T-helper 17 cell (primary cell): ENCODE measurements at places on chromosomes 6 and 20. TPM values are rescaled to one million over a fixed set of nuclear protein-coding genes. Genes with fewer than 3 reads are reported as not detected.

The CD24 gene
- total RNA-seq: 3.3 TPM

The BPIFB4 gene
- total RNA-seq: not detected

The TUBB2B gene
- total RNA-seq: 0.76 TPM

The RSPO3 gene
- total RNA-seq: not detected

The TMEM74B gene
- total RNA-seq: 0.32 TPM

The RNF217 gene
- 4.9 TPM for total RNA-seq

The OR14J1 gene
- total RNA-seq: not detected

The RAET1L gene
- not detected for total RNA-seq

The ZBTB12 gene
- 0.96 TPM for total RNA-seq

The LY6G6C gene
- not detected for total RNA-seq

The FYN gene
- 455 TPM for total RNA-seq

The KCNK16 gene
- not detected for total RNA-seq

The SMAP1 gene
- 38.7 TPM for total RNA-seq

The TFAP2A gene
- 0.40 TPM for total RNA-seq

The ZFP64 gene
- total RNA-seq: 9.8 TPM

The HCK gene
- total RNA-seq: 7.5 TPM

The PGC gene
- total RNA-seq: not detected

The SAMD5 gene
- total RNA-seq: not detected

The UBE2C gene
- total RNA-seq: not detected

The DDO gene
- total RNA-seq: 0.12 TPM

The REM1 gene
- total RNA-seq: not detected

The LBP gene
- total RNA-seq: not detected

The GUCA1A gene
- total RNA-seq: not detected

The KIF13A gene
- 0.68 TPM for total RNA-seq
